ENCODE measurements at places on chromosomes 11 and 22.

DNA sequence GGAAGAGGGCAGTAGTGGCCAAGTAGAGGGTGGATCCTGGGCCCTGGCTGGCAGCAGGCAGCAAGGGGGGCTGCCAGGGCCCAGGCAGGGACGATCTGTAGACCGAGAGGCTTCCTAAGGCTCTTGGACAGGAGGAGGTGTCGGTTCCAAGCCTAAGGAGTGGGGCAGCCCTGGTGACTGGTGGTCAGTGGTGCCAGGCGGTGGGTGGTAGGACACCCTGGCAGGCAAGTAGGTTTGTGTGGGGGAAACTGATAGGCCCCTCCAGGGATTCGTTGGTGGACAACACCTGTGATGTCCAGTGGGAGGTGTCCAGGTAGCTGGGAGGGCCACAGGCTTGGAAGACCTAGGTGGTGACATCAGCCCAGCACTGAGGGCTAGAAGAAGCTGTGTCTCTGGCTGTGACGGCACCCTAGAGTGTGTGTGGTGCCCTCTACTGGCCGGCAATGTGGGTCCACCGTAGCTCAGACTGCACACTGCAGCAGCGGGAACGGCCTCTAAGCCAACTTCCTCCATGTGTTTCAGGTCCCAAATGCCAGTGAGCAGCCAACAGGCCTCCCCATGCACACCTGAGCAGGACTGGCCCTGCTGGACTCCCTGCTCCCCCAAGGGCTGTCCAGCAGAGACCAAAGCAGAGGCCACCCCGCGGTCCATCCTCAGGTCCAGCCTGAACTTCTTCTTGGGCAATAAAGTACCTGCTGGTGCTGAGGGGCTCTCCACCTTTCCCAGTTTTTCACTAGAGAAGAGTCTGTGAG, 9.4 kb upstream of the SAMM50 start:
- DNase-seq, result peak; percentile 74

DNA sequence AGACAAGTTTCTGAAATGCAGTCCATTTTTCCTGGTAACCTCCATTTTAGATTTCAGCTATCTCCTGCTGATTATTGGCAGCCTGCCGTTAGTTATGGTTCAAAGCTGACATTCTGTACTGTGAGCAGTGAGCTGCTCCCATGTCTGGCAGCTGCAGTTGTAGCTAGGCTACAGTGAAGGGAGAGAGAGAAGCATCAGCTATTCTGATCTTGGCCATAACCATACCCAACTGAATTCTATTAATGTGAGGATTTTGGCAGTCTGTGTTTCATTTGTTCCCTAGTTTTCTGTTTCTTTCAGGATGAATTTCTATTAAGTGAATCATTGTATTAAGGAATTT, 33.4 kb downstream of the SIK2 start:
- no peak for DNase-seq

DNA sequence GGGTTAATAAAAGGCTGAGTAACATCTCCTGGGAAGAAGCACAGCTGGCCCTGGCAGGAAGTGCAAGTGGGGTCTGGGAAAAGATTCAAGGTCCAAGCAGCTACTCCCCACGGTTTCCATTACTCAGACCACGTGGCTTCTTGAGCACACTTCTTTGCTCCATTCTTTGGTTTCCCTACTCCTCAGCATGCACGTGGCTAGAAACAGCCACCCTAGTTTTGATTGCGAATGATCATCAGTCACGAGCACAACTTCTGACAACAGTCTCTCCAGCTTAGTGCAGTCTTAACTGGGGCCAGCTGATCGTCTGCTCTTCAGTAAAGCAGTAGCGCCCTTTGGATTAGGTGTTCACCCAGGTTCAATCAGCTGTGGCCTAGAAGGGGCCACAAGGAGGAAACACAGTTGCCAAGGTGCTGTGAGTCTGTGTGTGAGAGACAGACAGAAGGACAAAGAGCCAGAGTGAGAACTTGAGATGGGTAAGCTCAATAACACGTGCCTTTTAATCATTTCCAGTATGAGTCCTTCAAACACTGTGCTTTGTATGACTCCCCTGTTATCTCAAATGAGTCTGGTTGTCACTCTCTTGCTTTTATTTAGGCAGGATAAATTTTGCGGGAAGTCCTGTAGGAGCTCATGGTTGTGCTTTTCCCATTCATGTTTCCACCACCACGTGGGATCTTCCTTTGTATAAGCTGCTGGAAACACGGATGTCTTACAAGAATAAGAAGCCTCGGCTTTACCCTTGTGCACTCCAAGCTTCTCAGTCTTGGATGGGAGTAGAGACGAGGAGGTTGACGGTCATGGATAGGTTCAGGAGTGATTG, 901 bp upstream of the PARVA start:
- no peak for DNase-seq

DNA sequence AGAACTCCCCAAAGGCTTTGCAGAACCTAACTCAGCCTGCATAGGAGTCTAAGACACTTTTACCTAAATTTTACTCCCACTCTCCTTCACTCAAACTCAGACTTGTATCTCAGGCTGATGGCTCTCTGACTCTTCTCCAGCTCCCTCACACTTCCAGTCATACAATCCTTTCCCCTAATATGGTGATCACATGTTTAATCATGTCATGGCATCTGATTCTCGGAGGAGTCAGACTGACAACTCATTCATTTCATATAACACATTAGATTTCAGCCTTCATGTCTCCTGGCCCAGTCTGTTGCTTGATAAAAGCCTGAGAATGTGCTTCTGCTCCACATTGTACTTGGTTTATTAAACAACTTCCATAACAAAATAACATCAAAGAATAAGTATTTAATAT, 1503.9 kb upstream of the TENM4 start:
- DNase-seq, result no peak

DNA sequence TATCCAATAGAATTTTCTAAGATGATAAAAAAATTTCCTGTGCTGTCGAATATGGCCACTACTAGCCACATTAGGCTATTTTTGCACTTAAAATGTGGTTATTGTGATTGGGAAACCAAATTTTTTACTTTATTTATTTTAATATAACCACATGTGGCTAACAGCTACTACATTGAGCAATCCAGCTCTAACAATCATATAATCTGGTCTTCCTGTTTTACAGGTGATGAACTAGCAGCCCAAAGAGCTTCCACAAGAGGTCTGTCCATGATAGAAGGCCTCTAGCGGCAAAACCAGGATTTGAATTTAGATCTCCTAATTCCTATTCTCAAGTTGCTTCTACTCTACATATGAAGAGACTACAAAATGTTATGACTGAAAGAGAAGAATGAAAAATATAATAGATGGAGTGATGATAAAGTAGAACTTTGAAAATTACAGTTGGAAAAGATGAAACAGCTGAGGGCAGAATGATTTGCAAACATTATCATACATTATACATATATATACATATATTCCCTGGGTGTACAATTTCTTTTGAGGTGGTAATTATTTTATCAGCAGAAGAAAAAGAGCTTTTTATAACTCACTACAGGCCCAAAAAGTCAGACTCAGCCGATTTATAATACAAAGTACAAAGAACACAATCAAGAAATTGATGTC, 363.5 kb upstream of the PITPNB start:
- DNase-seq, result no peak

- no peak for DNase-seq
Observed at GRCh38 chr22:19723983-19724827, 866 bp downstream of the GP1BB start.

DNA sequence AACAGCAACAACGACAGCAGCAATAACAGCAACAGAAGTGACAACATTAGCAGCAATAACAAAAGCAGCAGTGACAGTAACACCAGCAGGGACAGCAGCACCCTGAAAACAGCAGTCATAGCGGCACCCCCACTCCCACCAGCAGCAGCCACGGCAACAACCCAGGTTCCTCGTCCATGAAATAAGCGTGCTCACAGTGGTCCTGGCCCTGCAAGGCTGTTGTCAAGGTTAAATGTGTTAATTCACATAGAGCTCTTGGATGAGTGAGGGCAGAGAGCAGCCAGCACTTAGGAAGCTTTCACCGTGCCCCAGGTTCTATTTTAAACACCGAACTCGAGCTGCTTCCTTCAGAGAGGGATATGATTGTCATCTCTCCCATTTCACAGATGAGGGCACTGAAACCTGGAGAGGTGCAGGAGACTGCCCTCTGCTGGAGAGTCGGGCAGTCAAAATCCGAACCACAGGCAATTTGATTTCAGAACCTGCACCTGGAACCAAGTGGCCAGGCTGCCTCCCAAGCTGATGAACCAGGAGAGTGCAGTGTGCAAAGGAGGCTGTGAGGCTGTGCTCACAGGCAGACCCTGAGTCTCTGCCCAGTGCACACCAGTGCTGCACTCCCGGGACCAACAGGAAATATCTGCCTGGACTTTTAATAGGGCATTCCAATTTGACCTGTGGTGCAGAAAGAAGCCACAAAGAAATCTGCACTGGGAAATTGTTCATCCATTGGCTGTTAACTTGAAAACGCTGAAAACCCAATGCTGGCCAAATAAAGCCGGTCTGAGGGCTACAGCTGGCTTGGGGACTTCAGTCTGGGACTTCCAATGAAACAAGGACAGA, 22.9 kb upstream of the FGF3 start:
- DNase-seq, result peak; percentile 30

GRCh38 chr11:95337175-95337957, 106.4 kb upstream of the SESN3 start:
- DNase-seq, result peak; percentile 82

DNA sequence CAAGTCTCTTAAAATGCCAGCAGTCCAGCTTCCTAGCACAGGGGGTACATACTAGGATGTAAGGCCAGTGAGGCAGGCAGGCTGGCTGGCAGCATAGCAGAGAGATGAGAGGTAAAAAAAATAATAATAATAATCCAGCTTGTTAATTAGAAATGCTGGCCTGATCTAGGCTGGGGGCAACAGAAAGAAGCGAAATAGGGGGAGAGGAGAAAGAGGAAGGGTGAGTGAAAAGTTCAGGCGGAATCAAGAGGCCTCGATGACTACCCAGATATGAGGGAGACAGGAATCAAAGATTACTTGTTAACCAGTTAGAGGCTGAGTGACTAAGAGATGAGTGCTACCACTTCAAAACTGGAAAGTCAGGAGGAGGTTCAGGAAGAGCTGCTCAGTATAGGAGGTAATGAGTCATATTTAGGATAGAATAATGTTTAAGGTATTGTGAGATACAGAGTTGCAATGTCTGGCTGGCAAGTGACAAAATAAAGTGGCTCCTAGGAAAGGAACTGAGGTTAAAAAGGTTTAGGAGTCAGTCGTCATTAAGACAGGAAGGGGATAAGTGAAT, 2.8 kb downstream of the ALKBH8 start:
- no peak for DNase-seq

- DNase-seq, result no peak
Observed at GRCh38 chr11:43517518-43517917, 158.8 kb downstream of the TTC17 start.

Measured in sciatic nerve (tissue), 2 donors.